ENCODE measurements at places on chromosomes 1 and 21.

GRCh38 chr21:31141389-31142000 is 103.2 kb upstream of the KRTAP19-8 start:
- DNase-seq, result no peak

DNA sequence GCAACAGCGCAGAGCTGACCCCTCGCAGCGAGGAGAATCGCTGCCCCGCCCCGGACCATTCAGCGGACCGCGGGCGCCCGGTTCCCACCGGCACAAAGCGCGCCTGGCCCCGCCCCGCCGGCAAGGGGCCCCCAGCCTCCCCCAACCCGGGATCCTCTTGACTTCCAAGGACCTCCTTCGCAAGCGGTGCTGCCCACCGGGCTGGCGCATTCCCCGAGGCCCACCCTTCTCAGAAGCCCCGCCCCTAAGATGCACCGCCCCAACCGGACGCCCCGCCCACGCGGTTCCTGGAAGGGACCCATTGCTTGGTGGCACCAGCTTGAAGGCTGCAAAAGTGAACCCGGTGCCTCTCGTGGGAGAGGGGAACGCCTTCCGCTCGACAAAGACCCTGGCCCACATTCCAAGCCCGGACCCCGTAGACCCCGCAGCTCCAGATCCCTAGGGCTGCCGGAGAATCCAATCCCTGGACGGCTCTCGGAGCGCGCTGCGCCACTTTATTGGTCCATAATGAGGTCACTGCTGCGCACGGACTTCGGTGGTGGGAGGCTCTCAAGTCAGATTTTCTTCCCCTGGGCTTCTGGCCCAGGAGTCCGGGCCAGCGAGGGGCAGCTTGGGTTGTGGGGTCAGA is 2.0 kb downstream of the HES3 start:
- DNase-seq, result peak; percentile 17

DNA sequence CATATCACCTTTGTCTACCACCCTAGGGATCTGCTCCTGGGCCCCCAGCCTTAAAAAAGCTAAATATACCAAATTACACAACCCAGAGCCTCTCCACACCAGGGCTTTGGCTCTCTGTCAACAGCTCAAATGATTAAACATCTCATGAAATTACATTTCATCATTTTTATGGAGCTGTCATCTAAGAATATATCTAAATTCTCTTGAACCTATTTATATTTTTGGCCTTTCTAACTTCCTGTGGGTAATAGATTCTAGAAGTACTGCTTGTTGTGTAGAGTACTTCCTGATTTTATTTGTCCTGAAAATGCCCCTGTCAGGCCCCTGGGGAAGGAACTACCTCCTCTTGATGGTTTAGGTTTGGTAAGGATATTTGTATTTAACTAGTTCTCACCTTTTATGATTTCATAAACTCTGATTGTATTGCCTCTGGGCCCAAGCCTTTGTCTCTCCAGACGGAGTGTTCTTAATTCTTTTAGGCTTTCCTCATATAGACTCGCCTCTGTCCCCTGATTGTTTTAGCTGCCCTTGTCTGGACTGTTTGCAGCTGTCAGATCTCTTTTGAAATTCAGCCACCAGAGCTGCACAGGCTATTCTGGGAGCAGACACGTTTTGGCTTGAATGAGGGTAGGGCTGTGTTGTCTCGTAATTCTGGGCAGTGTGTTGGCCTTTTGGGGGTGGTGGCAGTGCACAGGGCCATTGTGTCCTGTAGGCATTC is 16.6 kb downstream of the MYOG start:
- DNase-seq, result no peak

DNA sequence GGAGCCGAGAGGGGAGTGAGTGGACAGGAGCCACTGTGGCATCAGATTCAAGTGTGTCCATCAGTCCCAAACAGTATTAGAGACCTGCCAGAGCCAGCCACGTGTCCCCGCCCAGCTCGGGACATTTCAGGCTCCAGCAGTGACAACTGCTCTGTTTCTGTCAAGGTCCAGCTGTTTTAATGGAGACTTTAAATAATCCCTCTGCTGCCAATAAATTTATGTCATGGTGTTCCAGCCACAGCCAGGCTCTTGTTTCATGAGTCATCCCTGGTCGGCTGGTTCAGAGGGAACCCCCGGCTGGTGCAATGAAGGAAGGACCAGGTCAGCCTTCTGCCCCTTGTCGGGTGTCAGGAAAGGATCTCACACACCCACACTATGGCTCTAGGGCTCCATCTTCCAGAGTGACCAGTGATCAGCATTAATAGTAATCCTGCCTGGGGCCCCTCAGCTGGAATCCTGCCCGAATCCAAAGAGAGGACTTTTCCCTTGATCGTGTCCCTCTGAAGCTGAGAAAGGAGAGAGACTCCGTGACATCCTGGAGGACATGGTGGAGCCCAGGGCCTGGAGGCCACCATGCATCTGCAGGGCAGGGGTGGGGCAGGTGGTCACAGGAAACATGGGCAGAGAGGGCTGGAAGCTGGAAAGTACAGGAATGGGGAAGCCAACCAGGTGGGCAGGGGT is 197.3 kb downstream of the MATN1 start:
- no peak for DNase-seq

GRCh38 chr1:209328196-209328595 is 255.3 kb upstream of the CAMK1G start:
- DNase-seq, result no peak

- no peak for DNase-seq
Measured at GRCh38 chr1:230753586-230754251, 6.5 kb downstream of the CAPN9 start.

DNA sequence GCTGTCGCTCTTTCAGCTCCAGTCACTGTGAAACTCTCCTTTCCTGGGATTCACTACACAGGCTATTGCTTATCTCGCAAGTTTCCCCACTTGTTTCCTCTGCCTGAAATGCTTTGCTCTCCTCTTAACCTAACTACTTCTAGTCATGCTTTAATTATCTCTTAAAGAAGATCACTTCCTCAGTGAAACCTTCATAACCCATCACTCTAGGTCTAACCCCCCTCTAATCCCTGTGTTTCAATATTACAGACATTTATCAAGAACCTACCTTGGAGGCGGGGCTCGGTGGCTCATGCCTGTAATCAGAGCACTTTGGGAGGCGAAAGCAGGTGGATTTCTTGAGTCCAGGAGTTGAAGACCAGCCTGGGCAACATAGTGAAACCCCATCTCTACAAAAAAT is 16.7 kb upstream of the ZNF644 start:
- no peak for DNase-seq

GRCh38 chr1:25356441-25356840 is 18.3 kb downstream of the TMEM50A start:
- DNase-seq, result no peak

GRCh38 chr1:221344693-221345092 is 397.2 kb downstream of the DUSP10 start:
- no peak for DNase-seq

- DNase-seq, result no peak
Measured at GRCh38 chr1:154497026-154497806, 4.8 kb upstream of the TDRD10 start.

GRCh38 chr1:99623554-99623953 is 22.4 kb upstream of the PALMD start:
- DNase-seq, result no peak

DNA sequence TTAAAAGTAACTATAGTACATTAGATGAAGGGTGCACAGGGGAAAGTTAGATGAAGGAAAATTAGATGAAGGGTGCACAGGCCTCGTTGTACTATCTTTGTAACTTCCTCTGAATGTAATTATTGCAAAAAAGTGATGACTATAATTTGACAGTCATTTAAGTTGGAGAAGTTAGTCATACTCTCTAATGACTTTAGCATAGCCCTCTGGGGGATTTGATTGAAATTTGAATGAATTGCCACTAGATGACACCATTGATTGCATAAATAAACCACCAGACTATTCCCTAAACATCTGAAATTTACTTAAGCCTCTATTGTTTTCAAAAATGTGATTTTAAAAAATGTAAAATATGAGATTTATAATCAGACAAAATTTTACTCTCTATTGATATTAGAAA is 102.6 kb downstream of the TPR start:
- no peak for DNase-seq

DNA sequence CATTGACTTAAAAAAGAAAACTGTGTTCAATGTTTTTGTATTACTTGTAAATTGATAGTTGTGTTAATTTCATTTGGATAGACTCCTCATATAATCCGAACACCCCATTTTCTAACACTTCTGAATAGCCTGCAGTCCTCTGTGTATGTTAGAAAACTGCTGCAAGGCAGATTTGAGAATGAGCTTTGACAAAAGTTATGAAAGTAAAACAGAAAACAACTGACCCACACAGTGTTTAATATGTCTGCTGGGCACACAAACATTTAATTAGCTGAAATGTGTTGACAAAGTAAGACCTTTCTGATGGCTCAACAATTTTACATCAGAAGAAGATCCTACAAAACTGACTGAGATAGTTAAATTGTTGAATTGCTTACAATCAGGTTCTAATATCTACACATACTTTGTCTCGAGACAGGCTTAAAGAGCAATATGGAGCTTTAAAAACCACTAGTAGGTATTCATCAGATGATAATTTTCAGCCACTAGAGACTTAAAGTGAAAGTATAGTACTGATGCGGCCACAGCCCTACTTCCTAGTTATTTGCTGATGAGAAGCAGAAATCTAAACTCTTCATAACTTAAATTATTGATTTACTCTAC is 40.0 kb upstream of the PRMT6 start:
- DNase-seq, result no peak

GRCh38 chr1:26788836-26789611 is 1.3 kb downstream of the PIGV start:
- DNase-seq, result peak; percentile 89

- no peak for DNase-seq
Measured at GRCh38 chr21:31991356-31992331, 118.8 kb downstream of the HUNK start.

GRCh38 chr1:13943055-13943454 is 243.1 kb downstream of the PRDM2 start:
- DNase-seq, result no peak

DNA sequence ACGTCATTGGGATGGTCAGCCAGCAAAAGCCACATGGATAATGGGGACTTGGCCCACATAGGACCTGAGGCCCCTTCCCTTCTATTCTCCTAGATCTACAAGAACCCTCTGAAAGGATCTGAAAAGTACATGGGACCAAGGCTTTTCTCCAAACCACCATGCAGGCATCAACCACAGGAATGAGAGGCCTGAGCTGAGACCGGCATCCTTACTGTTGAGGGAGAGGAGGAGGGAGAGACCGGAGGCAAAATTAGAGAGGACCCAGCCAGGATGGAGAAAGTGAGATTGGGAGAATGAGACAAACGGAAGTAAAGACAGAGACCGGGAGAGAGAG is 281.7 kb downstream of the RRAGC start:
- no peak for DNase-seq

DNA sequence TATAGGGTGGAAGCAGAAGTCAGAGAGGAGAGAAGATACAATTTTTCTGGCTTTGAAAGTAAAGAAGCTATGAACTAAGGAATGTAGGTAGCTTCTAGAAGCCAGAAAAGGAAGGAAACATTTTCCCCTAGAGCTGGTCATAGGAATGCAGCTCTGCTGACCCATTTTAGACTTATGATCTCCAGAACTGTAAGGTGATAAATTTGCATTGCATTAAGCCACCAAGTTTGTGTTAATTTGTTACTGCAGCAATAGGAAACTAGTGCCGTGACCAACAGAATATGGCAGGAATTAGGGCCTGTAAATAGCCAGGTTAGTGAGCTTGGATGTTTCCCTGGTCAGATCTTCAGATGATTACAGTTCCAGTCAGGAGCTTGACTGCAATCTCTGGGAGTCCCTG is 244.3 kb upstream of the C1orf105 start:
- no peak for DNase-seq

- no peak for DNase-seq
Measured at GRCh38 chr1:88661951-88662699, 21.9 kb upstream of the PKN2 start.

GRCh38 chr1:147627435-147628110 is 42.8 kb downstream of the ACP6 start:
- DNase-seq, result peak; percentile 43

DNA sequence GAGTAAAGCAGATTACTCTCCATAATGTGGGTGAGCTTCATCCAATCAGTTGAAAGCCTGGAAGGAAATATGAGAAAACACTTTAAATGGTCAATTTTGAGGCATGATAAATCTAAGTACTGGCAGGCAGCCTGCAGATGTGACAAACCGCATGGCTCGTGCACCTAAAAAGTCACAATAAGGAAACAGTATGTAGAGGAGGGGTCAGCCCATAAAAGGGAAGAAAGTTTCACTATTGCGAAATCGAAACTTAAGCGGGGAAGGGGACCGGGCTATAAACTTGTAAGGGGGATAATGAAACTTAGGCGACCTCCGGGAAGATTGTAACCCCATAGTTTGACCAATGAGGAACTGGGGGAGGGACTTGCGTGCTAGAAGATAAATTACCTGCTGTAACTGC is 109.8 kb downstream of the PLPPR4 start:
- DNase-seq, result no peak

DNA sequence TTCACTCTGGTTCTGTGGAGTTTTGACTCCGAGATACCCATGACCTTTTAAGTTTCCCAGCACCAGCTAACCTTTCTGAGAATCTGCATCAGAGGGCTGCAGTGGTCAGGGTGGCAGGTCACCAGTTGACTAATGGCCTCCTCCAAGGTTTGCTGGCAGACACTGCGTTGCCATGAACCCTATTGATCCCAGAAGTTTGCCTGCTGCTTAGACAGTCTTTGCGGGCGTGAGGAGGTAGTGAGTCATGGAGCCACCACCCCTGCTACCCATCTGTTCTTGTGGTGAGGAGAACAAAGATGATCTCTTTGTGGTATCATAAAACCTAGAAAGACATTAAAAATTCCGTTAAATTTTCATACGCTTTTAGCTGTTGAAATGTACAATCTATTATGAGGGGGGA is 180.4 kb downstream of the FGGY start:
- DNase-seq, result no peak

DNA sequence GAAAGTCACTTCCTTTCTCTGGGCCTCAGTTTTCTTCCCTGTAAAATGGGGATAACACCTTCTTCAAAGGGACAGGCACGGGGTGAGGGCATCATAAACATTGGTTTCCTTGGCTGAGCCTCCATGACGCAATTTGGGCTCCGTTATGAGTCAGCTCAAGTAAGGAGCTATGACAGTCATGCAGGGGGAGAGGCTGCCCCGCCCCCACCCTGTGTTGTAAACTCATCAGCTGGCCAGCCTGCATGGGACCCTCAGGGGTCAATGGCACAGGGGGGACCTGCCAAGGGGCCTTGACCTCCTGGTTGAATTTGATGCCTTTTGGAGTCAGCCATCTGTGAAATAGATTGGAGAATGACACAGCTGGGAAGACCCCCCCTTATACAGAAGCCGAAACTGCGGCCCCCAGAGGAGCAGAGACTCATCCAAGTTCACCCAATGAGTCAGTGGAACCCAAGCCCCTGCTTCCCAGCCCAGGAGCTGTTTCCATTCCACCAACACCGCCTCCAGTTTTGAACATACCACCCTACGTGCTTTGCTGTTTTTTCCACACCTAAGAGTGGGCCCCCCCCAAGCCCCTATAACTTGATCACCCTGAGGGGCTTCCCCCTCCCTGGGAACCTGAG is 36.8 kb upstream of the RUNX3 start:
- DNase-seq, result peak; percentile 53

- no peak for DNase-seq
Measured at GRCh38 chr1:78716186-78716585, 66.6 kb downstream of the IFI44 start.

- DNase-seq, result peak; percentile 80
Measured at GRCh38 chr1:21294266-21294989, 4.2 kb upstream of the ECE1 start.

Data from activated CD4-positive, alpha-beta T cell treated with anti-CD3 and anti-CD28 coated beads, Interleukin-2, amount 50 U/mL, for 4 hours (primary cell).